ENCODE measurements at places on chromosomes 4 and X.

GRCh38 chr4:152534541-152535359, 1.1 kb downstream of the FBXW7 start:
- DNase-seq = peak; percentile 70

GRCh38 chrX:154502989-154503388, 12.6 kb upstream of the SLC10A3 start:
- DNase-seq = no peak

GRCh38 chr4:153207567-153207966, 3.3 kb downstream of the TRIM2 start:
- DNase-seq = no peak

DNA sequence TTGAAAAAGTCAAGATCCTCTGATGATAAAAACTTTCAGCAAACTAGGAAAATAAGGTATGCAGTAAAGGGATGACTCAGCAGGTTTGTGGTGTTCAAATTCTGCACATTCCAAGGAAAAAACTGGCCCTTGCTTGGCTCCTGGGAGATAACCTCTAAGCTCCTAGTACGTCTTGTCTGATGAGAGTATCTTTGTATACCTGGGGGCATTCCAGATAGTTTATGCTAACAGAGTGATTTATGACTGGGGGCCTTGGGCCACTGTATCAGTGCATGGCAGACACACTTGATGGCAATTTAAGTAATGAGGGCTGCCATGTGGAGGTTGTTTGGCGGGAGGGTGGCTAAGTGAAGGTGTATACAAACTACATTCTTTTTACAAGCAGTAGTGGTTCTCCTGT, 56.9 kb downstream of the NSG1 start:
- DNase-seq = no peak

DNA sequence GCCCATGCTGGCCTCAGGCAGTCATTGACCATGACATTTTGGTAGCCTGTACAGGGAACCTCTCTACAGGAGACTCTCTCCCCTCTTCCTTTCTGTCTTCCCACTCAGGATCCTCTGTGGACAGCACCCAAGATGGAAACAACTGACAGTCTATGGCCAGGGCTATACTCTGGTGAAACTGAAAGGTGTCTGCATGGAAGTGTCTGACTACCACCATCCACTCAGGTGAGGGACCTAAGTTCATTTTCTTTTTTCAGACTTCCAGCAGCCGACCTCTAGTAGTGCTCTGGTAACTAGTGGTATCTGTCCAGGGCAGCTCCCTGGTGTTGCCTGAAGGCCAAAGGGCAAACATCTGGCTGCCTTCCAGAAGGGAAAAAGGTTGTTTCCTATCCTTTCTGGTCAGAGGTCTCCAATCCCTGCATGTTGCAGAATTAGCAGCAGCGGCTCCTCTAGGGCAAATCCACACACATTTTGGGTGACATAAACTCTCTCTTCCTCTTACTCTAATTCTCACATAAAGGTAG, 804.5 kb downstream of the C4orf33 start:
- DNase-seq = no peak

DNA sequence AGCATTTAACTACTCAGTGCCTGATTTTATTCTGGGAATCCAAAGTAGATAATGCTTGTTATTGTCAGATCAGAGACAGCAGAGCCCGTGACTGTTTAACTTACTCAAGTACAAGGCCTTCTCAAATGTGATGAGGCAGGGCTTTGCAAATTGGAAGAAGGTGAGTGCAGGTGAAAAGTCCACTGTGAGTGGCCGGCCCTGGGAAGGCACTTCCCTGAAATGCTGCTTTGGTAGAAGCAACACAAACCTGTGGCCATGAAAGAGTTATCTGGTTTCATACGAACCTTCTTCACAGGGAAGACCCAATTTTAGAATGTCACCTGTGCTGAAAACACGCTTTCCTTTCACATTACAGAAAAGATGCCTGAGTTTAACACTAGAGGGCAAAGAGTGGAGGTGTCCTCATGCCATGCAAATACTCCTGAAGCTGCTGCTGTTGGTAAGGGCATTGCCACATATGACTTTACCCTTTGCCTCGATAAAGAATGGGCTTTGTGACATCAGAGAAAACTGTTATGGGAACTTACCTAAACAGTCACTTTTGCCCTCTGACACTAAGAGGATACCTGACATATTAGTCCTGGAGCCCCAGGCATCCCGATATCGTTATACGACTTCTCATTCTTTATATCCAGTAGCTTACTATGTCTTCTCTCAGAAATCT, 8.0 kb downstream of the PPARGC1A start:
- DNase-seq = peak; percentile 15

DNA sequence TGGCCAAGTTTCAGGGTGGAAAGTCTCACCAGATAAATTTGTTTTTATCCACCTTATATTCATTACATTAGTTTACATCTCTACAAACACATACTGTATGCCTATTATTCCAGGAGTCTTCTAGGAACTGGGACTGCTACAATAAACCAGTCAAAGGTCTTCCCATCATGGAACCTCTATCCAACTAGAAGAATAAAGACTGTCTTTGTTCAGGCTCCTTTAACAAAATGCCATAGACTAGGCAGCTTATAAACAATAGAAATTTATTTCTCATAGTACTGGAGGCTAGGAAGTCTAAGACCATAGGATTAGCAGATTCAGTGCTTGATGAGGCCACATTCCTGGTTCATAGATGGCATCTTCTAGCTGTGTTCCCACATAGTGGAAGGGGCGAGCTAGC, 61.6 kb downstream of the PACRGL start:
- no peak for DNase-seq

- no peak for DNase-seq
Observed at GRCh38 chrX:127726227-127726626, 326.0 kb downstream of the ACTRT1 start.

Measured in NAMALWA (cell line).